ENCODE measurements at places on chromosomes 1 and 21.

GRCh38 chr1:66253330-66253921, 280.5 kb upstream of the SGIP1 start:
- DNase-seq, result no peak

DNA sequence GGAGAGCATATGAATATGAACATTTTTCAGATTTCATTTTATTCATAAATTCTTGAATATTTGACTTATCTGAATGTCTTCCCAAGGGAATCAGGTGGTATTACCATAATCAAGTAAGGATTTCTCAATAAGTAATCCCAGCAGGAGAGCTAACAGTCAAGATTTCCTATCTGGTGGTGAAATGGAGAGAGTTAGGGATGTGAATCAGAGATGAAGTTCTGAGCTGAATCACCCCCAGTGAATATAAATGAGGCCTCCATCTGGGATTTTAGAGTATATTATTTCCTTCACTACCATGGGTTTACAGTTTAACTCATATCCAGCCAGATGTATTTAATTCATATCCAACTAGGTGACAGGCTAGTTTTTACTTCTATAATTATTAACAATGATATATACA, 61.5 kb upstream of the RGS2 start:
- no peak for DNase-seq

DNA sequence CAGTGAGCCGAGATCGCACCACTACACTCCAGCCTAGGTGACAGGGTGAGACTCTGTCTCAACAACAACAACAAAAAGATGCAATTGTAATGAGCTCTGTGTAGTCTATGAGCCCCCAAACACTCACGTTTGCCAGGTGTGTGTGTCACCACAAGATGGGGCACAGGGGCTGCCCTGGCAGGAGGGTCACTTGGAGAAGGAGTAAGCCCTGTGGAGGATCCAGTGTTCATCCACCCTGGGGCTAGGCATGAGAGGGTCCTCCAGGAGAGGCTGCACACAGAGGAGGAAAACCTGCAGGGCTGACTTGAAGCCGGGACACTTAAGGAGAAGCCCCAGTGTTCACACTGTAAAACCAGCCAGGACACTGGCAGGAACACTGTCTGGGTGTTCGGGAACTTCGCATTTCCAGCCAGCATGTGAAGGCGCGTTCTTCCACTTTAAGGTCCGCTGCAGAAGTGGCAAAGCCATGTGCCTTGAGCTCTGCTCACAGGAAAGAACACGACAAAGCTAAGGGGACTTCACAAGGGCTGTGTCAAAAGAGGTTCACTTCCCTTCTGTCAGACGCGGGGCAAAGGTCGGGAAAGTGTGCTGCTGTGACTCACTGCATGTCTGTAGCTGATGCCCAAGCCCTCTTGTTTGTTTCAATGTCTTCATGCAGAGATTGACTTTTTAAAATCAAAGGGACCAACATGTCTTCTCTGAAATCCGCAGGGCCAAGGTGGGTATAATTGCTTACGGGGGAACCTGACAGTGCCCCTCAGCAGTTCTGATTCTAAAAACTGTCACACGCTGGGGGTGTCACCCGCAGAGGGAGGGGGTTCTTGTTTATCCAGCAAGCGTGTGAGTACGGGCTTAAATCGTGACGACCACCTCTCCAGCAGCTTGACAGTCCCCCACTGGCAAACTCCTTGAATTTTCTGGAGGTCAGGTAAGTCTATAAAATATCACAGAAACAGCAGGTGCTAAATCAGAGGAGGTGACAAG, 102.8 kb downstream of the RIPK4 start:
- DNase-seq, result no peak

- no peak for DNase-seq
These were observed 8.7 kb downstream of the SH3BP5L start for GRCh38 chr1:248817065-248817464.

- DNase-seq, result no peak
These were observed 353.4 kb upstream of the PLXNA2 start for GRCh38 chr1:208597571-208597970.

GRCh38 chr21:46142582-46143473, 12.6 kb downstream of the FTCD start:
- no peak for DNase-seq

DNA sequence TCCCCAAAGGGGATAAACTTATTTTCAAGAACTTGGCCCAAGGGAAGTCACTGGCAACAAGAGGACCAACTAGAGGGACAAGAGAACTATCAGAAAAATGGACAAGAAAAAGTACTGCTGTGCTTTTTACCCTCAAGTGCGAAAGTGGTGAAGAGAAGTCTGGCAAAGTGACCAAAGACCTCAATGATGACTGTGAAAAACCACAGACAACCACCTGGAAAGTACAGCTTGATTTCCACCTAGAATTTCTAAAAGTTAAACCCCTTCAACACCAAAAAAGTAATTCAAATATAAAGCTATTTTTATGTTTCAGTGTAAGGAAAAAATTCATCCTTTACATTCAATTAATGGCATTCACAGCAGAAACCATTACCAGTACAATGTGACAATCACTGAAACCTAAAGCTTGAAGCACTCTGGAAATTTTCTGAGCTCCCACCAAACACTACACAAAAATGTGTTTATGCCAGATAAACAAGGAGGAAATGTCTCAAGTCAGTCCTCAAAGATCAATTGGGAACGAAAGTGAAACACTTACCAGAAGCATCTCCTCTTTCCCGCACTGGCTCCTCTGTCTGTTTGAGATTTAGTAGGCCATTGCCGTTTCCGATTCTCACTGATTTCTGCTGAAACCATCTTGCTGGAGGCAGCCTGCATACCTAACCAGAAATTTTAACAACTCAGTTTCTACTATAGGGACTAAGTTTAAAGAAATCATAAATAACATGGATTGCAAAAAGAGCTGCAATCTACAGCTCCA, 8.3 kb downstream of the SDE2 start:
- DNase-seq, result no peak

DNA sequence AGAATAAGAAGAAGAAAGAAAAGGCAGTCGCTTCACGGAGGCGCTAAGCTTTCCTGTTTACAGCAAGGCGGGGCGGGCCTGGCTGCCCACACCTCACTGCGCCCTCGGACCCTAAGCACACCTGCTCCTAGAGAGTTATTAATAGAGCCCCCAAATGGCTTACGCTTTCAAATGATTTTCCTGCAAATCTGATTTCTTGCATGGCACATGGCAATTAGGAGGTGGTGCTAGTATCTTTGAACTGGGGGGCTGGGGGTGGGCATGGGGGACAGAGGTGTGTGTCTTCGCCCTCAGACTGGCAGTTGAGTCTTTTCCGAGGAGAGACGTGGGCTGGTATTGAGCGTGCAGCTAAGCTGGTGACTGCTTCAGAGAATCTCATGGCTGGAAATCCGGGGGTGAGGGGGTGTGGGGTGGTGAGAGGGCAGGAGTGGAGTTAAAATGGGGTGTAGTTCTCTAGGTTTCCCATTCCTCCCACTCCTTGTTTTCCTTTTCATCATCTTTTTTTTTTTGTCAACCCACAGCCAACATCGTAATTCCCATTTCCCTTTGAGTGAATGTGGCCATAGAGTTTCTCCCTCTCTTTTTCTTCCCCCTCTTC, 1.3 kb downstream of the S1PR1 start:
- no peak for DNase-seq

DNA sequence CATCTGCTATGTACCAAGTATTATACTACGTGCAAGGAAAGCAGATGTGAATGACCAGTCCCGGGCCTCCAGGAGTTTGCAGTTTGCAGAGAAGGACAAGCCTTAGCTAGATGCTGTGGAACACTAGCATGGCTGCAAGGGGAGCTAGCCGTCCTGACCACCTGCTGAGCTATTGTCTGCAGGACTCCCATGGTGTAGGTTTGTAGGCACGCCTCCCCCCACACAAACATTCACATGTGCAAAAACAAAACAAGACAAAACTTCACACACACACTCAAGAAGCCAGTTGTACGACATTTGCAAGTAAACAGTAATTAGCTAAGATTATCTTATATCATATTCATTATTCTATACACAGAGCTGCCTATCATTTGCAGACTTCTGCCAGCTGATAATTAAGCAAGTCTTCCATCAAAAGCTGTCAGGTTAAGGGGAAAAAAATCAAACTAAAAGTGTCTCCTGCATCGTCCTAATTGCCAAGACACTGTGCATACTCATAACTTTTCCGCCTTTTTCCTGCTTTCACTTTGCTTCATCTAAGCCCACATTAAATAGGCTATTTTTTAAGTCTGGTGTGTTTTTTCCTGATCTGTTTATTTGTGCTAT, 10.7 kb upstream of the HNRNPU start:
- no peak for DNase-seq

DNA sequence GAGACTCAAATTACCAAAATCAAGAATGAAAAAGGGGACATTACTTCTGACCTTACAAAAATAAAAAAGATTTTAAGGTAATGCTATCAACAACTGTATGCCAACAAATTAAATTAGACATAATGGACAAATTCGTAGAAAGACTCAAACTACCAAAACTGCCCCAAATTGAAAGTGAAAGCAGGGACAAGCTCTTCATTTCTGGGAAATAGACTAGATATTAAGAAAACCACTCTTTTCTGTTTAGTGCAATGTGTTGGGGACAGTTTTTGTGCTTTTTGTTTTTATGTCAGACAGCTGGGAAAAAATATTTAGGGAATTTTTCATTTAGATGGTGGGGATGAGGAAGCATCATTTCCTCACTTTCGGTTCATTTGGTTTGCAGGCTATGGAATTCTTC, 4.9 kb upstream of the GBP1 start:
- no peak for DNase-seq

DNA sequence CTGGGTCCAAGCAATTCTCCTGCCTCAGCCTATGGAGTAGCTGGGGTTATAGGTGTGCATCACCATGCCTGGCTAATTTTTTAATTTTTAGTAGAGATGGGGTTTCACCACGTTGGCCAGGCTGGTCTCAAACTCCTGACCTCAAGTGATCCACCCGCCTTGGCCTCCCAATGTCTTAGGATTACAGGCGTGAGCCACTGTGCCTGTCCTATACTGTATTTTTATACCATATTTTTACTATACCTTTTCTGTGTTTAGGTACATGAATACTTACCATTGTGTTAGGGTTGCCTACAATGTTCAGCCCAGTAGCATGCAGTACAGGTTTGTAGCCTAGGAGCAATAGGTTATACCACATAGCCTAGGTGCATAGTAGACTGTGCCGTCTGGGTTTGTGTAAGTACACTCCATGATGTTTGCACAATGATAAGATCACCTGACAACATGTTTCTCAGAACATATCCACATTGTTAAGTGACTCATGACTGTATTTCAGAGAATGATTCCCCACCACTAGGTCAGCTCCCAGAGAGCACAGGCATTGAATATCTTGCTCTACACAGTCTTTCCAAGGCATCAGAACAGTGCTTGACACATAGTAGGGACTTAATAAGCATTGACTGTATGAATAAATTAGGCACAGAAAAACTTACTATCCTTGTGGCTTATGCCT, 6.0 kb upstream of the CITED4 start:
- no peak for DNase-seq

GRCh38 chr21:45224189-45224938, 63.3 kb downstream of the POFUT2 start:
- no peak for DNase-seq

DNA sequence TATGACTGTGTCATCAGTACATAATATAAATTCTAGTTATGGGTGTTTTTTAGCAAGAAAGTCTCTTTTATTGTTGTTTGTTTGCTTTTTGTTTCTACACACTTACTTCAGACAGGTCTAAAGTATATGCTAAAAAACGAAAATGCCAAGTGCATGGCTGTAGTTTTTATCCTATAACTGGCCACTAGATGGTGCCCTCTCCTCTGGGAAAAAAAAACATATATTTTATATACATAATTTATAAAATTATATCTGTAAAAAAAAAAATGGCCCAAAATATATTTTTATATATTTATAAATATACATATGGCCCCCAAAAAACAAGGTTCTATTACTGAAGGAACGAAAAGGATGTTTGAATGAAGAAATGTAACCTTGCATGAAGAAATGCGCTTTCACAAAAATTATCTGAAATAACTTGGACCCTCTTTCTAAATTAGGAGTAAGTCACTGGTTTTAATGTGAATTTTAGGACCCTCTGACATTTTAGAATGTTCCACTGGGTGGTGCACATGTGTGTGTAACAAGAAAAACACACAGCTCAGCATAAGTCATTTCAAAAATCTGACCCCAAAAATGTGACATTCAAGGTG, 93.5 kb downstream of the TTLL7 start:
- DNase-seq, result no peak

DNA sequence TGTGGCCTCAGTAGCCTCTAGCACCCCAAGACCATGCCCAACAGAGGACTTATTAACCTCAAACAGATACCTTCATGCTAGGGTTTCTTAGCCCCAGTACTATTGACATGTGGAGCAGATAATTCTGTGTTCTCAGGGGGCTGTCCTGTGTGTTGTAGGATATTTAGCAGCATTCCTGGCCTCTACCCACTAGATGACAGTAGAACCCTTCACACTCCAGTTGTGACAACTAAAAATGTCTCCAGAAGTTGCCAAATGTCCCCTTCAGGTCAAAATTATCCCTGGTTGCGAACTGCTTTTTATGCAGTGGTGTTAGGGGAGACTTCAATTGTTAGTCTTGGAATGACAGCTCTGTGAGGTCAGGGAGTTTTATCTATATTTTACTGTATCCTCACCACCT, 8.1 kb downstream of the KAZN start:
- no peak for DNase-seq

GRCh38 chr1:29382851-29383745, 146.8 kb downstream of the PTPRU start:
- DNase-seq, result no peak

DNA sequence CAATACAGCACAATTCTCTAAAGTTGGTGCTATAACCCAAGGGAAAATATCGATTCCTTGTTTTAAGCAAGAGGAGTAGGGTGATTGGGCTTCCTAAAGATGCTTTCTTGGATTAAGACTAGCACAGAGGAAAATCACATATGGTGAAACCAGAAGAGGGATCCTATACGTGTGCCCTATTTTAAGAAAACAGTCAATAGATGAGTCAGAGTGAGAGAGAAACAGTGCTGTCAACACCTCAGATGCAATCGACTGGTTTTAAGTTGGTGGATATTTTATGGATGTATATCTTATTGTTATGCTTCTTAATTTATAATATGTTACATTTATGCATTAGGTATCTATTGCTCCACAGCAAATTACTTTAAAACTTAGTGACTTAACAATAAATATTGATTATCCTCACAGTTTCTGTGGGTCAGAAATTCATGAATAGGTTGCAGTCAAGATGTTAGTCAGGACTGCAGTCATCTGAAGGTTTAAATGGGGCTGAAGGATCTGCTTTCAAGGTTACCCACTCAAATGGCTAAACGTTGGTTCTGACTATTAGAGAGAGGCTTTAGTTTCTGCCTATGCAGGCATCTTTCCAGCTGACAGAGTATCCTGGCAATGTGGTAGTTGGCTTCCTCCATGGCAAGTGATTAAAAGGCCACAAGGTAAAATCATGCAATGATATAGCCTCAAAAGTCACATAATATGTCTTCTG, 61.6 kb upstream of the DEPDC1 start:
- no peak for DNase-seq

GRCh38 chr1:5579966-5580365, 412.3 kb downstream of the NPHP4 start:
- no peak for DNase-seq

GRCh38 chr1:156012051-156012817, 8.5 kb downstream of the SSR2 start:
- DNase-seq, result no peak

- no peak for DNase-seq
These were observed 48.3 kb upstream of the TDRD10 start for GRCh38 chr1:154453574-154454352.
